Adrenal gland (tissue), 19 donors: ENCODE measurements at places on chromosomes 5 and 9.

GRCh38 chr9:84856181-84856632 is 186.7 kb downstream of the NTRK2 start:
- H3K4me1 ChIP-seq = no peaks in the 10 kb centered on the region
- no peak for DNase-seq
- no peaks in the 10 kb centered on the region for H3K36me3 ChIP-seq
- H3K27me3 ChIP-seq = no peaks in the 10 kb centered on the region

DNA sequence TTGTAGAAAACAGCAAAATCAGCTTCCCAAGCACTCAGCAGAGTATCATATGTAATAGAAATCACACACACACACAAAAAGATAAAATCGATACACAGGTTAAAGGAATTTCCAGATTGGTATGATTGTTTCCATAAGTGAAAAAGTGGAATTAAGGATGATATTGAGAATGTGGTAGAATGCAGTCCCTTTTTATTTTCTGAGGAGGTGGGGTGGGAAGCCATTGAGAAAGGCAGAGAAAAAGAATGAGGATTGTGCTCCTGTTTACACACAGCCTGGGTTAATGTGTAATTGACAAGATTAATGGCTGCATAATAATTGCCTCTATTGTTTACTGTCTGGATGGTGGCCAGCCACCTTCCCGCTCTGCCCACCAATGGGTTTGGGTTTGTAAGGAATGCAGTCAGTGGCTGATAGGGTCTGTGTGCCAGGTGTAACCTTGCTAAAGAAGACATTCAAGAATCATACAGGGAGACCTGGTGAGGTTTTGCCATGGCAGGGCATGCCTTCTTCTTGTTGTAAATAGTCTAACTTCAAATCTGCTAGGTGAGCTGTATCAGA is 177.2 kb upstream of the MAP3K1 start:
- H3K4me1 ChIP-seq = no peaks in the 10 kb centered on the region
- no peak overlapping the region for H3K4me3 ChIP-seq
- H3K27me3 ChIP-seq = no peaks in the 10 kb centered on the region
- no peak overlapping the region for H3K27ac ChIP-seq
- no peak for DNase-seq
- no peaks in the 10 kb centered on the region for H3K36me3 ChIP-seq

- no peaks in the 10 kb centered on the region for H3K4me1 ChIP-seq
- no peaks in the 10 kb centered on the region for H3K36me3 ChIP-seq
- H3K27ac ChIP-seq = no peak overlapping the region
- no peak overlapping the region for H3K4me3 ChIP-seq
Observed at GRCh38 chr5:23208959-23209431, 298.4 kb upstream of the PRDM9 start.

GRCh38 chr5:134845335-134845851 is 375 bp upstream of the C5orf24 start:
- no peaks in the 10 kb centered on the region for H3K36me3 ChIP-seq
- DNase-seq = no peak
- H3K4me1 ChIP-seq = peaks cover 36% of the 10 kb centered on the region
- H3K27ac ChIP-seq = peak overlapping the region; percentile 97

- H3K36me3 ChIP-seq = no peaks in the 10 kb centered on the region
- H3K27ac ChIP-seq = no peak overlapping the region
- DNase-seq = no peak
- no peak overlapping the region for H3K4me3 ChIP-seq
Observed at GRCh38 chr9:26324786-26325443, 567.7 kb downstream of the CAAP1 start.

- no peaks in the 10 kb centered on the region for H3K36me3 ChIP-seq
- H3K27ac ChIP-seq = no peak overlapping the region
- no peak overlapping the region for H3K4me3 ChIP-seq
- H3K27me3 ChIP-seq = no peaks in the 10 kb centered on the region
Observed at GRCh38 chr9:21294904-21295538, 10.1 kb downstream of the IFNA5 start.
